ENCODE measurements at places on chromosomes 4 and X. TPM values are rescaled to one million over a fixed set of nuclear protein-coding genes. Genes with fewer than 3 reads are reported as not detected.

- no peak for DNase-seq
Measured at GRCh38 chr4:23884741-23885140, 5.1 kb downstream of the PPARGC1A start.

GRCh38 chrX:154490021-154490413 is 412 bp downstream of the SLC10A3 start:
- no peak for DNase-seq

PLXNB3 gene
- 1.1 TPM for polyA plus RNA-seq

SSX3 gene
- polyA plus RNA-seq, result not detected

TLL1 gene
- 1.5 TPM for polyA plus RNA-seq

- no peak for DNase-seq
Measured at GRCh38 chr4:172892300-172892699, 276.3 kb upstream of the GALNT7 start.

- DNase-seq, result no peak
Measured at GRCh38 chrX:110156167-110156754, 153.3 kb downstream of the TMEM164 start.

GRCh38 chrX:13396924-13397323 is 77.1 kb upstream of the ATXN3L start:
- no peak for DNase-seq

SMIM31 gene
- polyA plus RNA-seq, result 0.14 TPM

DNA sequence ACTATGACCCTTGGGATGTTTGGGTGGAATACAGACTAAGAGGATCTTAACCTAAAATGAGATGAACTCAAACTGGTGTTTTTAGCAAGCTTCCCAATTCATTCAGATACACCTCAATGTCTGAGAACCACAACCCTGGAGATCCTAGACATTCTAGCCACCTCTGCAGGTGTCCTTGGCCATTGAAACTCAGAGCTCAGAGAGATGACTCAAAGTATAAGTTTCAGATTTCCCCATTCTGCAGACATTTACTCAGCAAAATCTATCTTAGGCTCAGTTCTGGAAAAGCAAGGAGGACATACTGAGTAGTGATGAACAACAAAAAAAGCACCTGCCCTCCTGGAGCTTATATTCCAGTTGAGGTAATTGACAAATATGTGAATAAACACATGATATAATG is 47.8 kb downstream of the COMMD8 start:
- DNase-seq, result no peak

- no peak for DNase-seq
Measured at GRCh38 chr4:71592793-71593192, 191.1 kb downstream of the GC start.

DNA sequence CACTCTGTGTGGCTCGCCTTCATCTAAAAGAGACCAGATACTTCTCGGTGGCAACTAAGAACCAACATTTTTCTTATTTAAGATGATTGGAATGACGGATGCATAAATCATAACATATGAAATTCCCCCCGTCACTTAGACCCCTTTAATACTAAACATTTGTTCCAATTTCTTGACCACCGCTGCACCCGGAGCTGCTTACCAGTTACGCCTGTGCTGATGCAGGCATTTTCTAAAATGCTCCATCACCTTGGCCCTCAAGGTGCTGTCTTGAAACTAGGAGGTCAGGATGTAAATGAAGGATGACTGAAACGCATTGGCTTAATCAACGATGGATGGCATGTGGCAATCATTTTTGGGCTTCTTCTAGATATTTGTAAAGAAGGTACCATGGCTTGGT is 130.0 kb downstream of the CPZ start:
- no peak for DNase-seq

GRCh38 chr4:47692691-47693090 is 145.2 kb downstream of the CORIN start:
- no peak for DNase-seq

GRCh38 chrX:76893930-76894329 is 466.4 kb downstream of the MAGEE1 start:
- no peak for DNase-seq

All from renal pelvis (tissue), 12 donors.